Tibial artery (tissue), 4 donors: ENCODE measurements at places on chromosomes 12 and 14.

GRCh38 chr12:22658214-22658613, 33.2 kb downstream of the ETNK1 start:
- DNase-seq: no peak

- no peak for DNase-seq
Observed at GRCh38 chr12:95516757-95517156, 34.5 kb downstream of the USP44 start.

- no peak for DNase-seq
Observed at GRCh38 chr14:29144621-29145020, 378.0 kb downstream of the FOXG1 start.

DNA sequence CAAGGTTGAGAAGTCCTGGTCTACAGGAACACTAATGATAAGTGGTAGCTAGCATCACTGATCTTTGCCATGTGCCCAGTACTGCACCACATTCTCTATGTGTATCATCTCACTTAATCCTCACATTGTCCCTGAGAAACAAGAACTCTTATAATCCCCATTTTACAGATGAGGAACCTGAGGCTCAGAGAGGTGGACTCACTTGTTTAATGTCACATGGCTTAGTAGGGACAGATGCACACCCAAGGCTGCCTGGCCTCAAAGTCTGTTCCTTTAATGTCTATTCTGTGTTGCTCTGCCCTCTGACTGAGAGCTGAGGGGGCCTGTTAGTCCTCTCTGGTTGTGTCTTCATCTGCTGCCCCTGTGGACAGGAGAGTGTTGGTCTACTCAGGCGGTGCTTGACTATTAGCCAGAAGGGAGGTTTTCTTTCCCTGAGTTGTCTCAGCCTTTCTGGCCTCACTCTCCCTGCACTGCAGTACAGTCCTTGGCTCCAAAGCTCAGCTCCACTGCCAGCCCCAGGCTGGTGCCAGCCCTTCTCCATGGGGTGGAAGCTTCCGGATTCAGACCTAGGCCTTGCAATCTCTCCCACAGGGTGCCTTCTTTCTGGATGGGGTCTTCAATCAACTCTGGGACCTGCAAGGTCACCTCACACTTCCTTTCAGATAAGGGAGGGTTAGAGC, 4.9 kb upstream of the DYNLL1 start:
- no peak for DNase-seq

DNA sequence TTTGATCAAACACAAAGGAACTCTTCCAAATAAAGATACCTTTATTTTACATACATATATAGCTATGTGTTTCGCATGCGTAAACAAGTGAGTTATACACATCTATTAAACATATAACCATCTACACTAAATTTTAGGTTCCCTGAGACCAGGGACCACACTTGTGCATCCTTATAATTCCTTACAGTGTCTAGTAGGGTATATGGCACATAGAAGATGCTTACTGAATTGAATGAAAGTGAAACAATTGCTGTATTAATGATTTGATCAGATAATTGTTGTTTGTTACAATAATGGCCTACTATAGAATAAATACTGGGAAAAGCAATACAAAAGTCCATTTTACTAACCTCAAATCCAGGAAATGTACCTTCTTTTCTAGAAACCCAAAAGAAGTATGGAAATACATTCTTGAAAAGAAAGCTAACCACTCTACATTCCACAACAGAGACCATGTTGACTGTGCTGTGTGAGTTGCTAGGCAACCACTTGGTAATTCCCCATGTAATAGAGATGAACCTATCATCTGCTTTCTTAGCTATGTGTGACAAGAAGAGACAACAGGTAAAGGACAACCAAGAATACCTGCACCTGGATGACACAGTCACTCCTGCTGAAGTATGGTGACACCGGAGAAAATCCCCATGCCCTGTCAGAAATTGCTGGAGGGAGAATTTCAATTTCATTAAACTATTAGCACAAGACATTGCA, 11.9 kb upstream of the CIPC start:
- DNase-seq: no peak

GRCh38 chr14:90676912-90677311, 139.3 kb downstream of the TTC7B start:
- DNase-seq: no peak

DNA sequence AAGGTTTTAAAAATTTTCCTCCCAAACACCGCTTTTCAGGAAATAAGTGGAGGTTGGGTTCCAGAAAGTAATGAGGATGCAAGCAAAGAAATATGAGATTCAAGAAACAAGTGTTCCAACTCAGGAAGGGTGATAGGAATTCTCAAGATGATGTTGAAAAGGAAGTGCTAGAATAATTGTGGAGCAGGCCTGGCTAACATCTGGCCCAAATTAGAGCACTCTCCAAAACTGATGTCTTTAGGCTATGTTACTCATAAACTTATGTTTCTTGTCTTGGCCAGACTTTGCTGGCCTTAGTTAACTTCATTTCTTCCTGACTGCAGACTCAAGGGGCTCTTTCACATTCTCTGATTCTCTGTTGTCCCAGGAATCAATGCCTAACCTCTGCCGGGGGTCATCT, 116.3 kb downstream of the TMTC3 start:
- no peak for DNase-seq

GRCh38 chr12:121822393-121823100, 18.7 kb downstream of the SETD1B start:
- DNase-seq: no peak

GRCh38 chr12:66194122-66194521, 5.1 kb downstream of the IRAK3 start:
- DNase-seq: no peak

DNA sequence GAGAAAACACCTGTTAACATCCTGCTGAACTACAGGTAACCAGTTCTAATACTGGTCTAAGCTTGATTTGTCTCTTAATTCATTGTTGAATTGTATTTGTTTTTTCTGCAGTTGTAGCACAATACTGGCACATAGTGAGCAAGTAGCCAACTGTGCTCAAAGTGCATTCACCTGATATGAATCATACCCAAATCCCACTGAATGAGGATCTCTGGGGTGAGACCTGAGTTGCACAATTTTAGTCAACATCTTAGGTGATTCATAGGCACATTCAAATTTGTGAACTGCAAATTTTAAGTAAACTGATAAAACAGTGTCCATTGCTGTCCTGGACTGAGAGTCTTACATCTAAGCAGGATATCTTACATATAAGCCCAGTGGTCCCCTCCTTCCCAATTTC, 12.8 kb downstream of the KCNC2 start:
- no peak for DNase-seq

DNA sequence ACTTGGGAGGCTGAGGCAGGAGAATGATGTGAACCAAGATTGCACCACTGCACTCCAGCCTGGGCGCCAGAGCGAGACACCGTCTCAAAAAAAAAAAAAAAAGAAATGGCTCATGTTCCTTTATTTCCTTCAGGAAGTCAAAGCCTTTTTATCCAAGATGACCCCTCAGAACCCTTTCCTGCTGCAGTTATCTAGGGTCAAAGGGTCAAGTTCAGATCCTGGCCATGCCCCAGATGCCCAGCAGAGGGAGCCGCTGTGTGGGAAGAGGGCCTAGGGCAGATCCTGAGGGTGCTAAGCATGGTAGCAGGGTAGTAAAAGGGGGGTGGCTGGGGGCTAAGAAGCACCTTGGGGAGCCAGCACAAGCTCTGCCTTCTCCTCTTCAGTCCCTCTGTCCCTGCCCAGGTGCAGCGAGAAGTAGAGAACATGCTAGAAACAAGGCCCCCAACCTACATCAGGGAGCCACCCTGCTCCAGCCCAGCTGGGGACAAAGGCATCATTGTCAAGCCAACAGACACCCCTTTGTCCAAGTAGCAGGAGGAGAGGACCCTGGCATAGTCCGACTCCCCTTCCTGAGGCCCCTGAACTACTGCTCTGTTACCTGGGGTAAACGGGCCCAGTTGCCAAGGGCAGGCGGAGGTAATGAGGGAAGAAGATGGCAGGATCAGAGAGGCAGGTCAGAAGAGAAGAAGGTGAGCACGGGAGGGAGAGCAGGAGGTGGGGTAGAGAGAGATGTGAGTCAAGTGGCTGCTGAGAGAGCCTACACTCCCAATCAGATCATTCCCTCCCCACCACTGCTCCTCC, 6.5 kb downstream of the NFE2 start:
- DNase-seq: no peak

DNA sequence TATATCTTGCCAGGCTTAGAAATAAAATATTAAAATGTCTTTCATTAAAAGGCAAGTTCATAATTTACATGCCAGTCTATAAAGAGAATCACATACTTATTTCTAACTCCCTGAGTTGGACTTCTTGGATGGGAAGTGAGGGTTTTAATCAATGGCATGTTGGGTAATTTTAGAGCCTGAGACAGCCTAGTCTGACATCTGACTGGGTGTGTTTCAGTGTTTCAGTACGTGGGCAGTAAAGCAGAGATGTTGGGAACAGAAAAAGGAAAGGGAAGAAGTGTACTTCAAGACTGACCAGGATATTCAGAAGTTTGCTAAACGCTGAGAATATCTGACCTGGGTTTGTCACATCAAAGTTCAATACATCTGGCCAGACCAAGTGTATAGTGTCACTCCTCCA, 171.8 kb downstream of the BTG1 start:
- no peak for DNase-seq

DNA sequence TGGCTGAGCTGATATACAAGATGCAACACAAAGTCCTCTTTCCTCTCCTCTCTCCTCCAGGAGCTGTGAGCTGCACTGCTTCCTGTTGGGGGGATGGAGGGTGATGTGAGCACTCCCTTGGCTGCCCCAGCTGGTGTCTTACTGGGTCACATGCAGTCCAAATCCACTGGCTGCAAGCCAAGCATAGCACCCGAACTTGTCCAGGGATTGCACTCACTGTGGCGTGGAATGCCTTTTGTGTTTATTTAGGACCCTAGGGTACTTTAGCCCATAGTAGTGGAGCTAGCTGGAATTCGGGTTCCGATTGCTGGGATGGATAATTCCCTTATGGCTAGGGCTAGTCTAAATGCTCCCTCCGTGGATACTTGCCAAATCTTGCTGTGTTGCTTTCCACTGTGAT, 424.9 kb upstream of the SYT1 start:
- DNase-seq: peak; percentile 62
